ENCODE measurements at places on chromosomes 1 and 21.

DNA sequence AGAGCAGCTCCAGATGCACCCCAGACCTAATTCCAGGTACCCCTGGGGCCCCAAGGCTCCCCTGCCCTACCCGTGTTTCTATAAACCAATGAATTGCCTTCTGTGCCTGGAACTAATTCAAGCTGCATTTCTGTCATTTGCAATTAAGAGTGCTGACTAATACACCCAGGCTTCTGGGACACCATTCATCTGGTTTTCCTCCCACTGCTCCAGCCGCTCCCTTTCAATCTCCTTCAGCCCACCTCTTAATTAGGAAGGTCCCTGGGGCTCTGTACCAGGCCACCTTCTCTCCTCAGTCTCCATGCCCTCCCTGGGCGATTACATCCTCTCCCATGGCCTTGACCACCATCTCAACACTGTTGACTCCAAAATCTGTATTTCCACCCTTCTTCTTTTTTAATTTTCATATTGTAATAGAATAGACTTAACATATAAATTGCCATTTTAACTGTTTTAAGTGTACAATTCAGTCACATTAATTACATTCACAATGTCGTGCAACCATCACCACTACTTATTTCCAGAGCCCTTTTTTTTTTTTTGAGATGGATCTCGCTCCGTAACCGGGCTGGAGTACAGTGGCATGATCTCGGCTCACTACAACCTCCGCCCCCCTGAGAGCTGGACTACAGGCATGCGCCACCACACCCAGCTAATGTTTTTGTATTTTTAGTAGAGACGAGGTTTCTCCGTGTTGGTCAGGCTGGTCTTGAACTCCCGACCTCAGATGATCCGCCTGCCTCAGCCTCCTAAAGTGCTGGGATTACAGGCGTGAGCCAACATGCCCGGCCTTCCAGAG, 9.2 kb upstream of the GJB3 start:
- no peak for DNase-seq

DNA sequence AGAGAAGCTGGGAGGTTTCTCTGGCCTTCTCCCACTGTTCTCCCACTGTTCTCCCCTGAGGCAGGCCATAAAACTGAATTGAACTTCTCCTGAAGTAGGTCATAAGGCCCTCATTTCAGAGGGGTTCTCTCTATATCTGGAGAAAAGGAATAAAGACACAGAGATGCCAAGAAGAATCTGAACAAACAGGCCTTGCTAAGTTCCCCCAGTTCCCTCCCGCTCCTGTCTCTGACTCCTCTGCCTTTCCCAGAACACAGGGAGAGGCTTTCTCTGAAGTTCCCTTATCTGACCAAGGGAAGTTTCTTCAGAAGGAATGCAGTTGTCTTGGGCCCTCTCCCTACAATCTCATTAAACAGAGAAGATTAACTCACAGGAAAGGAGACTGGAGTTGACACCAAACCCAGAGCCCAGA, 83.4 kb downstream of the SLC16A1 start:
- no peak for DNase-seq

DNA sequence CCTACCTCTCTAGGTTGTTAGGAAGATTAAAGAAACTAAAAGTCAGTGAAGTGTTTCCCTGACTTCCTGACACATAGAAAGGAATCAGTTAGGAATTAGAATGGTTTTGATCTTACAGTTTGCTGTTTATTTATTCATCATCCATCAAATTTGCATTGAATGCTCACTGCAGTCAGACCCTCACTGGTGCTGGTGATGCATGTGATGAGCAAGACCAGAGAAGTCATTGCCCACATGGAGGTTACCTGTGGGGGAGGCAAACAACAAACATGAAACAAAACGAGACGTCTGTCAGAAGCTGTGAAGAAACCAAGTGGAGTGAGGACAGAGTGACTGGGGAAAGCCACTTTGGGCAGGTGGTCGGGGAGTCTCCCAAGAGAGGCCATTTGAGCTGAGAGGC, 6.4 kb downstream of the CTPS1 start:
- no peak for DNase-seq

DNA sequence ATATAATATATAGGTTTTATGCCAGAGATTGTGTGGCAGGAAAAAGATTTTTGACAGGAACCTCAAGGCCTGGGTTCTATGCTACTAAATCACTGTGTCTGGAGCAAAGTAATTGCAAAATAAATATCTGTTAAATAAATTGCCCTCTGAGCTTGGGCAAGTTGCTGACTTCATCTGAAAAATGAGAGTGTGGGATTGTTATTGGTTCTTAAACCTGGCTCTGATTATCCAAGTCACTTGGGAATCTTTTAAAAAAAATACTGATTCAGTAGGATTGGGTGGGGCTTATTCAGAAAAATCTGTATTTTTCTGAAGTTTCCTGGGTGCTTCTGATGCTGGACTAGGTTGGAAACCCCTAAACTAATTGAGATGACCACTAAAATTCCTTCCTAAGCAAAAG, 174.1 kb upstream of the SGIP1 start:
- DNase-seq, result no peak

DNA sequence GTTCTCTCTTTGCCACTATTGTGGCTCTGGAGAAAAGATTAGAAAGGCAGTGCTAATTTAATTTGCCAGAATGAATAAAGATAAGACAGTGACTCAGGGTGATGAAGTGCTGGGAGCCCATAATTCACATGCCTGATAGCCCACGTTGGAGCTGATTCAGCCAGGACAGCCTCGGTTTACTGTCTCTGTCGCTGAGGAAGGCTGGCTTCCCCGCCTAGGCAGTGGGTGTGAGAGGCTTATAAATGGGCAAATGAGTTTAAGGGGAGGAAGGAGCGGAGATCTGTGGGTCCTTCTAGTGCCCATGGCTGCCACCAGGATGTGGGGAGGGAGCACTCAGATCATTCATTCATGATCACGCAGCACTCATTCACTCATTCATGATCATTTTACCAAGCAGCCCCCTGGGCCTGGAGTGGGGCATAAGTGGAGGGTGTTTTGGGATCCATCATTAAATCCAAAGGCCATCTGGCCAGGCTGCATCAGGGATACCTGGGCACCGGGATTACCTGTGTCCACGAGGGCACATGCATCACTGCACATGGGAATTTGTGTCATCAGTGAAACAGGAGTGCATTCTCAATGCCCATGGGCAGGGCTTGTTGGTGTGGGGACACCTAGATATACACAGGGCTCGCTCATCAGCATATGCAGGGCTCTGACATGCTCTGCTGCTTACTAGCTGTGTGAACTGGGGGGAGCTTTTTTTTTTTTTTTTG, 315.4 kb downstream of the MATN1 start:
- no peak for DNase-seq

- DNase-seq, result no peak
Observed at GRCh38 chr1:213939888-213940287, 47.9 kb upstream of the PROX1 start.

DNA sequence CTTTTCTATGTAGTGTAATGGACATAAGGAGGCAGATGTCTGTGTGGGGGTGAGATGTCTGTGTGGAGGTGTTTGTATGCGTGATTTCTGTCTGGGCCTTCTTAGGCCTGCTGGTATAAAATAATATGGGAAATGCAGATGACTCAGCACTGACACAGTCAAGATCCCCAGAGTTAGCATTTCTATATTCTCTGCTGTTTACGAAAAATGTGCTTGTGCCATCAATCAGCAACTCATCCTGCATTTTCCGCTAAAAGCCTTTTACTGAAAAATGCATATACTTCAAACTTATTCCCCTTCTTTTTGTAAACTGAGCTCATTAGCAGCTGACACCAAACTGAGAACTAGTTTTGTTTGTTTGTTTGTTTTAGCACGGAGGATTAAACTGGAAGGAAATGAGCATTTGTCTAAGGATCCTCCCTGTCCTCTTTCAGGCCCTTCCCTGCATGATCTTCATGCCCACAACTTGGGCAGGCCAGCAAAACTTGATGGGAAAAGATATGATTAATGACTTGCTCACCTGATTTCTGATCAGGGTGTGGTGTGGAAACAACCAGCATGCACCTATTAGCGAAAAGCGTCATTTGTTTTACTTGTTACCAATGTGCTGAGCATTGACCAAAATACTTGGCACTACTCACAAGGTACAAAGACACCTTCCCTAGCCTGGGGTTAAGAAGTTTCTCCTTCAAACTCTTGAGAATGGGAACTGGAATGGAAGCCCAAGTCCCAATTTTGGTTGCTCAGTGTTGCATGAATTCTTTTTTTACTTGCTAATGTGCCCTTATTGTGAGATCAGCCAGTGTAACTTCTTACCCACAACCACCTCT, 77.4 kb downstream of the NDUFS5 start:
- DNase-seq, result no peak

- peak; percentile 75 for DNase-seq
Observed at GRCh38 chr1:1069056-1069710, 4.9 kb downstream of the RNF223 start.

DNA sequence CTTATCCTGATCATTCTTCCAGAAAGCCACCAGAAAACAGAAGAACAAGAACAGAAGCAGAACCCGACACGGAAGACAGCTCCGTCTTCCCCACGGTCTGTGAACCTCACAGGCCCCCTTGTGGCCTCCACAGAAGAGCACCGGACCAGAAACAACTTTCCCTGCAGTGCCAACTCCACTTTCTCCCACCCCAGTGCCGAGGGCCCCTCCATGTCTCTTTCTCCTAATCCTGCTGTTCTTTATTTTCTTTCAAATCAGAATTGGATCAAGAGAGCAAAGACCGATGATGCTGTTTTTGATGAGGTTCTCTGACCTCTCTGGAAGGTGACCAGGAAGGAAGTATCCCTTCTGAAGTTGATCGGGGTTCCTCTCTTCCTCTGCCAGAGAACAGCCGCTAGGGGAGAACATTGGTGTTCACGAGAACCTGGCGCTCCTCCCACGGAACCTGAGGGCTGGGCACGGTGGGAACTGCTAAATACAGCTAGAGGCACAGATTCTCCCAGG, 58.9 kb upstream of the CTTNBP2NL start:
- no peak for DNase-seq

- no peak for DNase-seq
Observed at GRCh38 chr1:6185151-6185550, 5.0 kb upstream of the CHD5 start.

DNA sequence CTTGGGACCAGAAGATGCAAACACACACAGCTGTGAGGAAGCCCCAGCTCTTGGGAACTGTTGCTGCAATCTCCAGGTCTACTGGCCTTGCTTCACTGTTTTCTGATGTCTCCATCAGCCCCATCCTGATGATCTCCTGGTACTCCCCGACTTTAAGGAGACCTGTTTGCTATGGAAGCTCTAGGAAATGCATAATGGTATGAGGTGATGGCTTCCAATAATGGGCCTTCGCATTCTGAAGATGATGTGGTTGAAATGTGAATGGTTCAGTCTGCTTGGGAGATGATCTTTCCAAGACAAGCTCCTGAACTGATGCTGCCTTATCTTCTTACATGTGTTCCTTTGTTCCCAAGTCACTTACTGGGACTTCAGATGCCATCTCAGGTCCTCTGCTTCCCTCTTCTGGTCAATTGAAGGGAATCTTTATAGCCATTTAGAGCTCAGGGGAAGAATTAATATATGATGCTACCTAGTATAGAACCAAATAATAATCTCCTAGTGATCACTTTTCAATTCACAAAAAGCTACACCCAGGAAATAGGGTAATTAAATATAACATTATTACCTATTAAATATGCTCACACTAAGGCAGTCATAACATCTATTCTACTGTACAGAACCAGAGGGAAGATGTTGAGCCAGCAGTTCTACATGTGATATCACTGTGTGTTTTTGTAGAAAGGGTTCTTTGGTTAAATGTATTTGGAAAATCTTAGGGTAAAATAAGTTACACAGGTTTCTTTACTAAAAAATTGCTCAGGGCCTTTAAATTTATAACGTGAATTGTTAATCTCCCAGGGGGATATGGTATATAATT, 73.9 kb upstream of the VTCN1 start:
- no peak for DNase-seq

DNA sequence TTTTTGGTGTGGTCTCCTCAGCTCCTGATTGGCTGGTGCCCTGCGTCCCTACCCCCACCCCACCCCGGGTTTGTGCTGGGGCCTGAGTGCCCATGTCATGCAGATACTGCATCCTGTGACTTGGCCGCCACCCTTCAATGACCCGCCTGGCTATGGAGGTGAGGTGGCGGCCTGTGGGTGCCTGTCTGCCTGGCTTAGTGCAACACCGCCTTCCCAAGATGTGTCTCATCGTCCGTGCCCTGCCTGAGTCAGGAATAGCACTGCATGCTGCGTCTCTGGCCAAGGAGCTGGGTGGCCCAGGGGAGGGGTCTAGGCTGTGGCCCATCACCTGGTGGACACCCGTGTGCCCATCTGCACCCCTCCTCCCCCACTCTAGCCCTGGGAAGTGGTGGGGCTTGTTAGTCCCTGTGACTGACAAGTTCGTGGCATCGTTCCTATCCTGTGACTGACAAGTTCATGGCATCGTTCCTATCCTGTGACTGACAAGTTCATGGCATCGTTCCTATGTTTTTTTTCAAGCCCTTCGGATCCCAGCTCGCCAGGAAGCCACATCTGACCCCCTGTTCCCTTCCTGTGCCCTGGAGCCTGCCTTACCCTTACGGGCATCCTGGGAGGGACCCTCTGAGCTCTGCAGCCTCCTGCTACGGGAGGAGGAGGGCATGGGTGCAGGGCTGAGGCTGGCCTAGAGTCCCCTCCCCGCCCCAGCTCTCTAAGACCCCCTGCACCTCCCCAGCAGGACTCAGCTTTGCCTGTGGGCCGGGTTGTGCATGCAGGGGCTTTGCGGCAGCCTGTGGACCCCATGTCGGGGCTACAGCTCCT, 7.5 kb downstream of the SLX9 start:
- DNase-seq, result no peak

GRCh38 chr1:187469836-187470235, 641.1 kb downstream of the PLA2G4A start:
- no peak for DNase-seq

- DNase-seq, result no peak
Observed at GRCh38 chr1:204866051-204866596, 4.5 kb upstream of the NFASC start.

- DNase-seq, result no peak
Observed at GRCh38 chr1:34262921-34263320, 86.2 kb downstream of the C1orf94 start.

GRCh38 chr1:87528754-87529517, 200.3 kb downstream of the LMO4 start:
- no peak for DNase-seq
